NCI-H1436 (cell line): ENCODE measurements at places on chromosomes 4 and X.

DNA sequence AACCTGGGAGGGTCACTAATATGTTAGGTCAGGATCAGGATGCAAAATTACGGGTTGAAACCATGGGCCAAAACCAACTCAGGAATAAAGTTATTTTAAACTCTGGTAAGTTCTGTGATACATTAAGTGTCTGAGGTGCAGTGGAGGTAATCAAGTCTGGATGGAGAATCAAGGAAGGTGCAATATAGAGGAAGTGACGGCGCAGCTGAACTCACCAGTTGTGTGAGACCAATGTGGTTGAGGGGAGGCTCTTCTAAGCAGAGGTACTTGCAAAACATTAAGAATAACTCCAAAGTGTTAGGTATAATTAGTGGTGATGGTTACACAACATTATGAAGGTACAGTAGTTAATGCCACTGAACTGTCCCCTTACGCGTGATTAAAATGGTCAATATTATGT is 19.7 kb downstream of the GAB3 start:
- DNase-seq, result no peak

DNA sequence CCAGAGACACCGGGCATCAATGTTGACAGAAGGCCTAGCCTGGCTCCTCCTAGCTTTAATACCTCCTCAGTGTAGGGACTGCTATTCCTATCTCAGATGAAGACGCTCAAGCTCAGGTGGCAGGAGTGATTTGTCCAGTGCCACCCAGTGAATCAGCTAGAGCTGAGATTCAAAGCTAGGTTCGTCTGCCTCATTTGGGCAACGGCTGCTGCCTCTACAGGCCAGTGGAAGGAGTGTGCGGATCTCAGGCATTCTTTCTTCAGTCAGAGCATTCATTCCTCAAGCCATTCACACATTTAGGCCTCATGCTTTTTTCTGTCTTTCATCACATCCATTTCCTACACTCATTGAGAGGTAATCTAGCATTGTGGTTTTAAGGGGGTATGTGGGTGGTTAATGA is 7.3 kb downstream of the TSR2 start:
- peak; percentile 1 for DNase-seq

DNA sequence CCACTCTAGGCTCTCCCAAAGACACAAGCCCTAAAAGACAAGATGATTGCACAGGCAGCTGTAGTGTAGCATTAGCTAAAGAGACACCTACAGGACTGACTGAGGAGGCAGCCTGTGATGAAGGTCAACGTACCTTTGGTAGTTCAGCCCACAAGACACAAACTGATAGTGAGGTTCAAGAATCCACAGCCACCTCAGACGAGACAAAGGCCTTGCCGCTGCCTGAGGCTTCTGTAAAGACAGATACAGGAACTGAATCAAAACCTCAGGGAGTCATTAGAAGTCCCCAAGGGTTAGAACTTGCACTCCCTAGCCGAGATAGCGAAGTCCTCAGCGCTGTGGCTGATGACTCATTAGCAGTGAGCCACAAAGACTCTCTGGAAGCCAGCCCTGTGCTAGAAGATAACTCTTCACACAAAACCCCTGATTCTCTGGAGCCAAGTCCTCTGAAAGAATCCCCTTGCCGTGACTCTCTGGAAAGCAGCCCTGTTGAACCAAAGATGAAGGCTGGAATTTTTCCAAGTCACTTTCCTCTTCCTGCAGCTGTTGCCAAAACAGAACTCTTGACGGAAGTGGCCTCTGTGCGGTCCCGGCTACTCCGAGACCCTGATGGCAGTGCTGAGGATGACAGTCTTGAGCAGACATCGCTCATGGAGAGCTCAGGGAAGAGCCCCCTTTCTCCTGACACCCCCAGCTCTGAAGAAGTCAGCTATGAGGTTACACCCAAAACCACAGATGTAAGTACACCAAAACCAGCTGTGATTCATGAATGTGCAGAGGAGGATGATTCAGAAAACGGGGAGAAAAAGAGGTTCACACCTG is 306.3 kb downstream of the ANK2 start:
- DNase-seq, result peak; percentile 47

- no peak for DNase-seq
Observed at GRCh38 chrX:88416002-88416401, 331.0 kb upstream of the CPXCR1 start.

DNA sequence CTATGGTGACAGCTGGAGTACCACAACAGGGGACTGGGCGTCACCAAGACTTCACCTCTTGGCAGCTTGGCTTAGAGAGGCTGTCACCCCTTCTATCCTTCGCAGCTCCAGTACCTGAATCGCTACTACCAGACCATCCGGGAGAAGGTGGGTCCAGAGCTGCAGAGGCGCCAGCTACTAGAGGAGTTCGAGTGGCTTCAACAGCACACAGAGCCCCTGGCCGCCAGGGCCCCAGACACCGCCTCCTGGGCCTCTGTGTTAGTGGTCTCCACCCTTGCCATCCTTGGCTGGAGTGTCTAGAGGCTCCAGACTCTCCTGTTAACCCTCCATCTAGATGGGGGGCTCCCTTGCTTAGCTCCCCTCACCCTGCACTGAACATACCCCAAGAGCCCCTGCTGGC is 11.6 kb upstream of the SASH3 start:
- no peak for DNase-seq

DNA sequence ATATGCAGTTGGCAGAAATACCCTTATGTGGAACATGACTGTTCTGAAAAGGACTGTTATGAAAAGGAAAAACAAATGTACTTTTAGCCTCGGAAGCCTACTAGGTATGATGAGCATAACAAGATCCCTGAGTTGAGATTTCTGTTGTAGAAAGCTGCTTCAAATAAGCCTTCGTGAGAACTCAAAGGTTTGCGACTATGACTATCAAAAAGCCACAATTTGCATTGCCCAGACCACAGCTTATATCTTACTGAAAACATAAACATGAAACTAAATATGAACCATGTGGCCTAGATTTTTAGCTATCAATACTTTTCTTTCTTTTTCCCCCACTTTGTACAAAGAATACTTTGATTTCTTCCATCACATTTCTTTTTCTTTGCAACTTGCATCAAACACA is 398.2 kb upstream of the LCORL start:
- no peak for DNase-seq

DNA sequence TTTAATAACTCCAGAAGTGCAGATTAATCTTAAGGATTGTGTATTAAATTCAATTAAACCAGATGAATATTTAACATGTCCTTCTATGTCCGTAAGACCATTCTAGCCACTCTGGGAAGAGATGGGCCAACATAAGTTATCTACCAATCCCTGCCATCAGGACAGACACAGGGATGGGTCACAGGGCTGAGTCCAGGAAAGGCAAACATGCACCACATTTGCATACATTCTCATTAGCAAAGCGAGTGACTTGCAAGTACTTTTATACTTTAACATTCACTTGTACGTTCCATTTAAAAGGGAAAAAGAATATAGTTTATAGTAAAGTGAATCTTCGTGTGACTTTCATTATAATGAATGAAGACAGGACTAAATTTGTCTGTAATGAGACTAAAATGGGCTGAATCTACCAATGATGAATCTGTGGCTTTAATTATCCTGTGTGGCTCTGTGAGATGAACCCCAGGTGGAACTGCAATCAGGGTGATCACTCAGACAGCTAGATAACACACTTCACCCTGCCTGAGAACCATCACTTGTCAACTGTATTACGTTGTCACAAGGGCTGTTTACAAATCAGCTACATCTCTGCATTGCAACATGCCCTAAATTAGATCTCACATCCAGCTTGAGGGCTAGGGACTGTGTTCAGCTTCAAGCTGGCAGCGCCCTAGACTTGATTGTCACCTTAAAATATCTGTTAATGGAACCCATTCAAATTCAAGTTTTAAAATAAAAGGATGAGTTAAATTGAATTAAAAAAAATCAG is 77.2 kb downstream of the SH3KBP1 start:
- no peak for DNase-seq

GRCh38 chrX:7891928-7892327 is 35.3 kb downstream of the PNPLA4 start:
- DNase-seq, result no peak

DNA sequence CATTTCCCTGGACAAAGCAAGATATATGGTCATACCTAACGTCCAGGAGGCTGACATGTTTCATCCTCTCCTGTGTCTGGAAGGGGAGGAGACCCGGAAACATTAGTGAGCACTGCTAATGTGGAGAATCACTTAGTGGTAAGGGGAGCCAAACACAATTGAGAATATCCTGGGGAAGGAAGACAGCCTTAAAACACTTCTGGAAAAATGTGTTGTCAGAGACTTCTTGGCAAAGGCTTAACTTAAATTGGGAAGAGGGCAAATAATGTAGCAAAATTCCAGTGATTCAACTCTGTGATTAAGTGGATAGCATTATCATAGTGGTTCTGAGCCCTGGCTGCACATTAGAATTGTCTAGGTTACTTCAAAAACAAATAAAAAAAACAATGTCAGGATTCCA is 39.5 kb downstream of the SPARCL1 start:
- DNase-seq, result no peak

GRCh38 chr4:24002330-24002966 is 112.6 kb upstream of the PPARGC1A start:
- DNase-seq, result no peak

DNA sequence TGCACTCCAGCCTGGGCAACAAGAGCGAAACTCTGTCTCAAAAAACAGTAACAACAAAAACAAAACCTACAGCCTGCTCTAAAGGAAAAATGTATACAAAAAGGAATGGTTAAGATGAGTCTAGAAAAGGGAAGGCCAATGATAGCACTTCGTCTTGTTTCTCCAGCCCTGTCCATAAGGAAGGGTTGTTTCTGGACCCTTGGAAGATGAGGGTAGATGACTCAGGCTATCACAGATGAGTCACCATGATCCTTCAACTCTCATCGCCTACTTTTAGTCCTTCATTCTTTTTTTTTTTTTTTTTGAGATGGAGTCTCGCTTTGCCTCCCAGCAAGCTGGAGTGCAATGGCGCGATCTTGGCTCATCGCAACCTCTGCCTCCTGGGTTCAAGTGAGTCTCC is 8.8 kb downstream of the PLA2G12A start:
- DNase-seq, result no peak

- DNase-seq, result no peak
Observed at GRCh38 chrX:139828033-139828432, 104.8 kb downstream of the ATP11C start.

DNA sequence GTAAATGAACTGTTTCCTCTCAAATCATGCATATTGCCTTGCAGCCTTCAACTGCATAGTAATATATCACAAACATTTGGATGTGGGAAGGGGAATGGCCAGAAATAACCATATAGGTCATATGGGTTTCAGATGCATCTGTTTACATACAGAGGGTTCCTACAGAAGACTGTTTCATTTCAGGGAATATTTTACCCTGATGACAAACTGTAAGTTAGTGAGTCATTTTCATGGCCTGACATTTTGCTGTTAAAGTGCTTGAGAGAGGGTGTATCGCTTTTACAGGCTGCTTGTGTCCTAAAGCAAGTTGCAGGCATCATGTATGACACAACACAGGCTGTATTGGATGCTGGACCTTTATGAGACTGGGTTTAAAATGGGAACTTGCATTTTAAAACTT is 25.5 kb upstream of the AMOT start:
- no peak for DNase-seq

DNA sequence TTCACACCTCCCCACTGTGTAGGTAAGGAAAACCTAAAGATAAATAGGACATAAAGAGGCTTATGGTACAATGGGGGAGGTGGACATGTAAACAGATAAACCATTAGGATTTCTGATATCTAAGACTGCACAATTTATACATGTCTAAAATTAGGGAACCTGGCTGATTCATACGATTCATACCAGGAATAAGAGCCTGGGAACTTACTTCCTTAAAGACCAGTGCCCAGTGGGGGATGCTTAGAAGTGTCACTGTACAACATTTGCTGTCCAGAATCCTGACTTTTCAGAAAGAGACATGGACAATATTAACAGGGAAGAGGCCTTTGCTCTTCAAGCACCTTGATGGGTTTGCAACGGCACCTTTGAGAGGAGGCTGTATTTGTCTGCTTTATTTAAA is 116.8 kb upstream of the KIT start:
- no peak for DNase-seq

GRCh38 chr4:164357957-164358356 is 396.0 kb upstream of the SMIM31 start:
- no peak for DNase-seq

DNA sequence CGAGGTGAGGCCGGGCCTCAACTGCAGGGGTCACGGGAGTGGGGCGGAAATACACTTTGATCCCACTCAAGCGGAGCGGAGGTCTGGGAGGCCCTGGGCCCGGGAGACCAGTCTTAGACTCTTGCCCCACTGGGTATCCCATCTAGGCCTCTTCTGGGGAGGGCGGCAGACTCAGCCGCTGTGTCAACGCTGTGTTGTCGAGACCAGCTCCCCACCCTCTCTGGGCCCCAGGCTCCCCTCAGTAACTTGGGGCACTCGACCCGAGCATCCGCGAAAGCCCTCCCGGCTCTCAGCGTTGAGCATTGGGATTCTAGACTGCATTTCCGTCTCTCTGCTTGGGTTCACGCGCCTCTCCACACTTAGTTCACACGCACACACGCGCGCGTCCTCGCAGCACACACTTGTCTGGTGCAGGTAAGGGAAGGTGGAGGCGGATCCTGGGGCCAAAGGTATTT is 1.7 kb downstream of the NKX3-2 start:
- DNase-seq, result no peak

- no peak for DNase-seq
Observed at GRCh38 chr4:102639598-102639997, 121.2 kb downstream of the MANBA start.

GRCh38 chrX:149487292-149487691 is 17.8 kb downstream of the IDS start:
- DNase-seq, result no peak

DNA sequence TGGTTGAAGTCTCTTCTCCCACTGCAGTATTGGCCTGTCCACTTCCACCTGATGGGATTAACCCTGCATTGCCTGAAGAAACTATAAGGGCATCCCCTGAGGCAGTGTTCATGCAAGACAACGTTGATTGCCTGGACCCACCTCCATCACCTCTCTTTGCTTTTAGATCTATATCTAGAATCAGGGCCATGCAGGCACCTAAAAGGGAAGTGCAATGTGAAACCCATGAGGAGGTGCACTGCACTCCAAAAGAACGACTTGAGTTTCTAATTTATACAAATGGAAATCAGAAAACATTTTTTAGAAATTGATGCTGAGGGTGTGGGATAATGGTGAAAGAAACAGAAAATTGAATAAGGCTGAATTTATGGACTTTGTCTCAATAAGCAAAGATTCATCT is 694.4 kb downstream of the TRAM1L1 start:
- DNase-seq, result no peak

DNA sequence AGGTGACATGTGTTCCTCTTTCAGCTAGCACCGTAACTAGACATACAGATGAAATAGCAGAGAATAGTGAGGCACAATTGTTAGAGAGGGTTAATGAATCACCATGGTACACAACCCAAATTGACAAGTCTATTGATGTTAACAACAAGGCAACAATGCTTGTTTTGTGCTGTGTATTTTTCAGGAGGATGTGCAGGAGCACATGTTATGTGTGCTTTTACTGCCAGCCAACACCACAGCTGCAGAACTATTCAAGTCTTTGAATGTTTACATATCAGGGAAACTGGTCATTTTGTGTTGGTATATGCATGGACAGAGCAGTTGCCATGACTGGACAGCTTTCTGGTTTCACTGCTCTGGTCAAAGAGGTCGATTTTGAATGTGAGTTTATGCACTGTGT is 32.8 kb downstream of the STBD1 start:
- no peak for DNase-seq

- DNase-seq, result no peak
Observed at GRCh38 chrX:137031039-137031438, 2.8 kb downstream of the GPR101 start.
